ENCODE measurements at places on chromosomes 13 and 19.

- DNase-seq = peak; percentile 22
Measured at GRCh38 chr13:85536706-85537105, 262.5 kb downstream of the SLITRK6 start.

- peak; percentile 34 for DNase-seq
Measured at GRCh38 chr13:28411831-28412353, 83.0 kb downstream of the FLT1 start.

DNA sequence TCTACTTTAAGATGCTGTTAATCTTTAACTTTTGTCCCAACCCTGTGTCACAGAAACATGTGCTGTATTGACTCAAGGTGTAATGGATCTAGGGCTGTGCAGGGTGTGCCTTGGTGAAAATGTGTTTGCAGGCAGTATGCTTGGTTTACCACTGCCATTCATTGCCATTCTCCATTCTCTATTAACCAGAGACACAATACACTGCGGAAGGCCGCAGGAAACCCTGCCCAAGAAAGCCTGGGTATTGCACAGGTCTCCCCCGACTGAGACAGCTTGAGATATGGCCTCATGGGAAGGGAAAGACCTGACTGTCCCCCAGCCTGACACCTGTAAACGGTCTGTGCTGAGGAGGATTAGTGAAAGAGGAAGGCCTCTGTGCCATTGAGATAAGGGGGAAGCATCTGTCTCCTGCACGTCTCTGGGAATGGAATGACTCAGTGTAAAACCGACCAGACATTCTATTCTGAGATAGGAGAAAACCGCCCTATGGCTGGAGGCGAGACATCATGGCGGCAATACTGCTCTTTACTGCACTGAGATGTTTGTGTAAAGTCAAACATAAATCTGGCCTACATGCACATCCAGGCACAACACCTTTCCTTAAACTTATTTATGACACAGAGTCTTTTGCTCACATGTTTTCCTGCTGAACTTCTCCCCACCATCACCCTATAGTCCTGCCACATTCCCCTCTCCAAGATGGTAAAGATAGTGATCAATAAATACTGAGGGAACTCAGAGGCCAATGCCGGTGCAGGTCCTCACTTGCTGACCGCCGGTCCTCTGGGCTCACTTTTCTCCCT, 13.1 kb upstream of the ZNF888 start:
- DNase-seq = no peak

GRCh38 chr13:99316657-99317256, 9.6 kb upstream of the GPR183 start:
- DNase-seq = peak; percentile 90

GRCh38 chr19:38742296-38742695, 2.0 kb downstream of the CAPN12 start:
- no peak for DNase-seq

GRCh38 chr19:35466259-35466658, 18.2 kb downstream of the FFAR2 start:
- no peak for DNase-seq

GRCh38 chr19:7903244-7904073, at the start of gene MAP2K7:
Gene MAP2K7 (plus strand): TSS chr19:7903877. CDS start chr19:7903945, 68 bp downstream.
- DNase-seq = peak; percentile 99

- DNase-seq = no peak
Measured at GRCh38 chr13:110484290-110485048, 77.1 kb downstream of the RAB20 start.

- DNase-seq = no peak
Measured at GRCh38 chr13:41428155-41428554, 29.2 kb upstream of the RGCC start.

- no peak for DNase-seq
Measured at GRCh38 chr13:59413126-59413525, 750.6 kb downstream of the DIAPH3 start.

GRCh38 chr19:45442778-45443461, 19.2 kb upstream of the ERCC1 start:
- DNase-seq = peak; percentile 61

DNA sequence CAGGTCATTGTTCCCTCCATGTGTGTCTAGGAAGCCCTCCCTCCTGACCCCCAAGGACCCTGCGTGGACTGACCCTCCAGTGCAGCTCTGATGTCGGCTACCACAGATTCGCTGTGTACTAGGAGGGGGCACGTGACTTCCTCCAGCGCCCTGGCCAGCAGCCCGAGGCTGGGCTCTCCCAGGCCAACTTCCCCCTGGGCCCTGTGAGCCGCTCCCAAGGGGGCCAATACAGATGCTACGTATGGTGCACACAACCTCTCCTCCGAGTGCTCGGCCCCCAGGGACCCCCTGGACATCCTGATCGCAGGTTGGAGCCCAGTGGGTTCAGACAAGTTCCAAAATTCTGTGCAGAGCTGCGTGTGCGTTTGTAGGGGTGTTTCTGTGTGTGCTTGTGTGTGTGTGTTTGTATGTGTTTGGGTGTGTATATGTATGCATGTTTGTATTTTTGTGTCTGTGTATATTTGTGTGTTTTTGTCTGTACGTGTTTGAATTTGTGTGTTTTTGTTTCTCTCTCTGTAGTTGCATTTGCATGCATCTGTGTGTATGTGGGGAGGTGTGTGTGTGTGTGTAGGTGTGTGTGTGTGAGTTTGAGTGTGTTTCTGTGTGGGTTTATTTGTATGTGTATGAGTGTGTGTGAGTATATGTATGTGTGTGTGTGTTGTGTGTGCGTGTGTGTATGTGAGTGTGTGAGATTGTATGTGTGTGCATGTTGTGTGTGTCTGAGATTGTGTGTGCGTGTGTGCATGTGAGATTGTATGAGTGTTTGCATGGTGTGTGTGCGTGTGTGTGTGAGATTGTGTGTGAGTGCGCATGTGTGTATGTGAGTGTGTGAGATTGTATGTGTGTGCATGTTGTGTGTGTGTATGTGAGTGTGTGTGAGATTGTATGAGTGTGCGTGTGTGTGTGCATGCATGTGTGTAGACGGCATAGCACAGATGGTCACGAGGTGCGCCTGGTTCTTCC, 21.4 kb upstream of the LILRA2 start:
- DNase-seq = no peak

- DNase-seq = no peak
Measured at GRCh38 chr13:92433386-92433785, 793.2 kb upstream of the GPC6 start.

- no peak for DNase-seq
Measured at GRCh38 chr19:1009041-1009980, 9.1 kb downstream of the GRIN3B start.
